ENCODE measurements at places on chromosomes 12 and 14.
A peak's percentile ranks its signal among the peaks of the same experiment; 100 is the strongest.

DNA sequence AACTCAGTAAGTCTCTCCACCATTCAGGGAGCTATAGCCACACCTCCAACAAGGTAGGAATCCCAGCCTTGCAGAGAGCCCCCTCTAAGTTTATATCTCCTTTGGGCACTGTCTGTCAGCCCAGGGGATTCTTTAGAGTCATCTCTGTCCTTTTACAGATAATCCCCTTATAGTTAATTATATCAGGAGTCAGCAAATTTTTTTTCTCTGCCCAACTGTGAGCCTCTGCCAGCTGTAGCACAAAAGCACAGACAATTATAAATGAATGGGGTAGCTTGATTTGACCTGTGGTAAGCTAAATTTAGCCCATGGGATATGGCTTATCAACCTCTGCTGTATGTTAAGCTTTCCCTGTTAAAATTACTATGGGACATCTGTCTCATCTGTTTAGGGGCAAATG lies 8.3 kb downstream of the CEP128 start:
- DNase-seq: no peak

GRCh38 chr14:65144170-65144569 lies 41.9 kb upstream of the MAX start:
- no peak for DNase-seq

DNA sequence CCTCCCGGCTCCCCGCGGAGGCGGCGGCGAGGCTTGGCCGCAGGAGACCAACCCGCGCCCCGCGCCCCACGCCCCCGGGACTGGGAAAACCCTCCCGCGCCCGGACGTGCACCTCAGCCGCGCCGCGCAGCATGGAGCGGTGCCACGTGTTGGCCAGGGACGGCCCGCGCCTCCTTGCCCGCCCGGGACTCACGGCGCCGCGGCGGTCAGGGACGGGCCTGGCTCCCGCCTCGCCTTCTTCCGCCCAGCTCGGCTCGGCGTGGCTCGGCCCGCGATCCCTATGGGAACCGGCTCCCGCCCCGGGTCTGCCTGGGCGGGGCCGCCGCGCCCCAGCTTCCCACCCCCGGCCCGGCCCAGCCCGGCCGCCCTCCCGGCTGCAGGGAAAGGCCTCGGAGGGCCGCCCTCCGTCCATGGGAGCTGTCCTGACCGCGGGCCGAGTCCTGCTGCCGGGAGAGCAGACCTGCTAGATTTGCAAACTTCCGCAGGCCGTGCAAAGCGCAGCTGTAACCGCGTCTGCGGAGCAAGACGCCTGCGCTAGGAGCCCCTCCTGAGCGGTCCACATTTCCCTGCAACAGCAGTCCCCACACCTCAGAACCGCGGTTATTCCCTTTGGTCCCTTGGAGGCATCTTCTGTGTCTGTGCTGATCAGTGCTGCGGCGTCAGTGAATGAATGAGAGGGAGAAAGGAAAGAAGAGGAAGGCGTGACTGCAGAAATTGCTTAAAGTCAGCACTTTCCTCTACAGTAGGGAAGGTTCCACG lies at the start of gene CDKL1:
Gene CDKL1 (minus strand): TSS at position 251 of the 759 bp plus-strand sequence. CDS start 1,013 bp downstream, outside the sequence.
- DNase-seq: peak; percentile 70

GRCh38 chr14:55221186-55221585 lies 29.8 kb upstream of the DLGAP5 start:
- no peak for DNase-seq

DNA sequence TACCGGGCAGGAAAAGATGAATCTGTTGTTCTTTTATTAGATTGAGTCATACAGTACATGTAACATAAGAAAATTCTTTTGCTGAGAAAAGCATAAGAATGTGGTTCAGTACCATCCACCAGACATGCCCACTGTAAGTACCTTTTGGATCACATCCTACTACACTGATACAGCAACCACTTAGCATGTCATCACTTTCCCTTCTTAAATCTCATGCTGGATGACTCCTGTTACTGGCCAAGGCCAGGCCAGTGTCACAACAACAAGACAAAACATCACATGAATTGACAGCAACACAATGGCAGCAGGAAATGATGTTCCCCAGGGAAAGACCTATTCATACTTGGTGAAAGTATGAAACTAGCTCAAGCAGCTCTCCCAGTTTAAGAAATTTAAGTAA lies 46.4 kb downstream of the STXBP6 start:
- no peak for DNase-seq

DNA sequence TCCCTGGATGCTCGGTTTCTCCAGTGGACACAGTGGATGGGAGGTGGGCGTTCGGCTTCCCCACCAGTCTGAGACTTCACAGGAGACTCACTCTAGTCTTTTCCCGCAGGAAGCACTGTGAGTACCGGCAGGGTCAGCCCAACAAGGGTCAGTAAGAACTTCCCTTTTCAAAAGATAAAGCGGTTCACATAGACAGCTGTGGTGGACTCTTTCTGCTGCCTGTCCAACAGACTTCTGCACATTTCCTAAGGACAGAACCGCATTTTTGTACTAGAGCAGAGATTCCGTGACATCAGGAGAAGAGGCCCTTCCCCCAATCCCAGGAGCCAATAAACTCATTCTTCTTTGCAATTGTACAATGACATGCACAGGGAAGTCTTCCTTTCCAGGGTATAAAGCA lies 10.4 kb downstream of the LTBR start:
- DNase-seq: no peak

DNA sequence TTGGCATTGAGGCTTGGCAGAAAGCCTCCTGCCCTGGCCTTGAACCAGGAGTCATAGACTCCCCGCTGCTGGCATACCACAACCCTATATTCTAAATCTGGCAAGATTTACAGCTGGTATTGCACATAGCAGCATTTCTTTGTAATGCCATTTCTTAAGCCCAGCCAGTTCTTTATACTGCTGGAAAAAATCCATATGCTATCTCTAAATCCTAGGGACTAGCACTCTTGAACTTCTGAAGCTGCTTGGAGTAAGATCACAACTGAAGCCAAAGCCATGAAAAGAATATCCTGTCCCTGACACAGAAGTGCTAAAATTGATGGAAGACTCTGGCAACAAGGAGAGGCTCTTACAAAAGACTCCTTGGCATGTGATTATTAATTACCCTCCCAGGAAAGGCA lies 89.3 kb downstream of the KCNC2 start:
- DNase-seq: no peak

- no peak for DNase-seq
Measured at GRCh38 chr12:84661786-84662185, 250.8 kb downstream of the SLC6A15 start.

- DNase-seq: no peak
Measured at GRCh38 chr12:3535431-3535841, 44.4 kb downstream of the PRMT8 start.

DNA sequence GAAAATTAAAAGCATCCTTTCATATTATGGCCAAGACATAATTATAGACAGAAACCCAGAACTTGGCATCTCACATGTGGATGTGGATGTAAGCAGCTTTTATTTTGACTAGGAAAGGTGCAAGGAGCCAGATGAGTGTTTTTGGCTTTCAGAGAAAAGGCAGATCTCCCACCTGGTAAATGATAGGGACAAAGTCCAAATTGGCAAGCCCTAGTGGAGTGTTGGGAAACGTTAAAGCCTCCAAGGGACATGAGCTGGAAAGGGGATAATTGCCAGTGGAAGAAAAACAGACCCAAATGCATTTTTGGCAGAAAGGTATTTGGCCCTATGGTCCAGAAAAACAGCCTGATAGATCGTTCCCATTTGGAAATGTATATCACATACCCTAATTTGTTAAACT lies 60.1 kb downstream of the KLHL28 start:
- no peak for DNase-seq

GRCh38 chr12:6384499-6385436 lies 806 bp downstream of the LTBR start:
- no peak for DNase-seq

DNA sequence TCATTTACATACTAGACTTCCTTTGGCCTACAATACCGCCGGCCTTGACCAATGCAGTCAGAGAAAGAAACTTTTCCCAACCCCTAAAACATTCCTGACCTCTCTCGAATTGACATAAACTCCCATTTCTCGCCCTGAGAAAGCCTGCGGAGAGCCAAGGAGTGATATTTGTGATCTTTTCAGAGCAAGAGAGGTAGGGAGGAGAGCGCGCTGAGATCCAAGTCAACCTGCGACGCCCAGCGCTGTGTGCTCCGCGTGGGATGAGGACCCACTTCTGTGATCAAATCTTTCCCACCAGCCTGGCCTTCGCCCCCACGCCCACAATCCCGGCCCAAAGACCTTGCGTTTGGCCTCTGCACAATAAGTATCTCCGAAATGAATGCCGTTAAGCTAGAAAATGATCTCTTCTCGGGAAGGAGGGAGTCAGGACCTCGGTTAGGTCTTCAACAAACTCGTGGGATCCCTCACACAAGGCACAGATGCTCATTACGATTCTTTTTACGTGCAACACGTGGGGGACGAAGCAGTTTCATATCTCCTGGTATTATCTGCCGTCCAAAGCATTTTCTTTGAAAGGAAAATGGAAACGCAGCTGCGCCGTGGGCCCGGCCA lies 6.3 kb upstream of the NPAS3 start:
- no peak for DNase-seq

- DNase-seq: no peak
Measured at GRCh38 chr14:100118396-100119011, 40.9 kb downstream of the DEGS2 start.

GRCh38 chr14:50763382-50764007 lies 67.5 kb downstream of the NIN start:
- no peak for DNase-seq

DNA sequence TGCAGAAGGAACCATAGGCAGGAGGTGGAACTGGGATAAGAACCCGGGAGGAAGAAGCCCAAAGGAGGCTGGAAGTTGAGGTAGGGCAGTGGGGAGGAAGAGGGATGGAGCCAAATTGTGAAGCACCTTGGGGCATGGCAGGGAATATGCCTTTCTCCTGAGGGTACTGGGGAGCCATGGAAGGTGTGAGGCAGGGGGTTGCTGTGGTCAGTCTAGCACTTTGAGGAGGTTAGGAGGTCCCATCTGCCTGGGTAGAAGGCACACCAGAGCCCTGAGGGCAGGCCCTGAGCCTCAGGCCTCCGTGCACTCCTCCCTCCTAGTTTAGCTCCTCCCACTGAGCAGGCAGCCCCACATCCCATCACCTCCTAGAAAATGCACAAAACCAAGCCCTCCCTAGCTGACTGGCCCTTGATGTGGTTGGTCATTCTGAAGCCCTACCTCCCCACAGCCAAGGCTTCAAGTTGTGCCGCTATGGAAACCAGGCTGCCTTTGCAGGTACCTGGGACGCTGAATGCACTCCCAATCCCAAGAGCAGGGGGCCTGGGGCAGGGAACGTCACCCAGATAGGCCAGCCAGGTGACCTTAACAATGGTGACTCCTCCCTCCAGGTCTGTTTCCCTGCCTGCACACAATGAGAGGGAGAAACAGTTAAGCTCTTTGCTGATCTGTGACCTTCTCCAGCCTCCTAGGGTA lies 15.1 kb downstream of the PHETA1 start:
- DNase-seq: no peak

DNA sequence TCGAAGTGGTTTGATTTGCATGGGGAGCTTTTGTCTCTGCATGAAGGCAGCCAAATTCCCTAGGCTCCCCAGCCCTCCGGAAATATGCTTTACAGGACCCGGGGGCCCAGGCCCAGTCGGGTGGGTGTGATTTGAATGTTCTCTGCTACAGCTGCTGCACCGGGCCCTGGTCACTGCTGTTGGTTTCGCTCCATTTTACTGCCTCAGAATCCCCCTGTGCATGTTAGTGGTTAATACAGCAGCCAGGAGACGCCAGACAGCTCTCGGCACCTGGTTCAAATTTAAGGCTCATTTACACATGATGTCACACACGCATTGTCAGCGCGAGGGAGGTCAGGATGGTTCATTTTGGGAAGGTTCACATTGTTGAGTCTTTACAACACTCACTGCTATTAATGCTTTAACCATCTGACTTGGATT lies 99.6 kb downstream of the SLC38A6 start:
- peak; percentile 20 for DNase-seq

- no peak for DNase-seq
Measured at GRCh38 chr12:46830731-46831334, 5.0 kb upstream of the SLC38A4 start.

DNA sequence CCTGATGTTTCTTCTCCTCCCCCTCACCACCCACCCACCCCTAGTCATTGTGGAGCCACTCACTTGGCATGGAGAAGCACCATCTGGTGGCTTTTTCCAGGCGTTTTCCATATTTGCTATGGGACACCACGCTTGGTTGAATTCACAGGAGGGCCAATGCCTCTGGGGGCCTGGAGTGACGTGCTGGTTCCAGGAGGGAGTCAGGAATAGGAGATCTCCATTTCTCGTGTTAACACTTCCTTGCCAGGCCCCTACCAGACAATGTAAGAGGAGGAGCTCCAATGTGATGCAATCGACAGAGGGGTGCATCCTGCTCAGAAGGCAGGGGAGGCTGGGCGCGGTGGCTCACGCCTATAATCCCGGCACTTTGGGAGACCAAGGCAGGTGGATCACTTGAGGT lies 21.6 kb upstream of the TESC start:
- no peak for DNase-seq

GRCh38 chr12:14156606-14157005 lies 175.2 kb upstream of the GRIN2B start:
- no peak for DNase-seq

DNA sequence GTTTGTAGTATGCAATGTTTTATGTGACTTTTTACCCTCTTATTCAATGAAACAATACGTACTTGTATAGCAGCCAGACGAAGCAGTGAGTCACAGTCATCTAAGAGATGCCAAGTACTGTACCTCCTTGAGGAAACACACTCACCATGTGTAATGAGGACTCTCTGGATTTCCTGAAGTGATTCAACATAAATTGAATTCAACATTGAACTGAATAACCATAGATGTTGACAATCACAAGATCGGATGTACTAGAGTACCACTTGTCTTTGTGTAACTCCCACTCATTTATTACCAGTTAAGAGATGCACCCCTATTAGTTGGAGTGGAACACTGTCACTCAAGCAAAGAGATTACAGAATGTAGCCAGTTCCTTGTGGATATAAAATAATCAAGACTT lies 175.2 kb upstream of the HMGA2 start:
- DNase-seq: no peak

GRCh38 chr12:115450017-115450416 lies 766.0 kb upstream of the TBX3 start:
- DNase-seq: no peak
